ENCODE measurements at places on chromosomes 7 and 10.

GRCh38 chr7:118005026-118005425 is 131.8 kb upstream of the CTTNBP2 start:
- DNase-seq = no peak

- no peak for DNase-seq
These were observed 10.8 kb upstream of the IFRD1 start for GRCh38 chr7:112439476-112439875.

DNA sequence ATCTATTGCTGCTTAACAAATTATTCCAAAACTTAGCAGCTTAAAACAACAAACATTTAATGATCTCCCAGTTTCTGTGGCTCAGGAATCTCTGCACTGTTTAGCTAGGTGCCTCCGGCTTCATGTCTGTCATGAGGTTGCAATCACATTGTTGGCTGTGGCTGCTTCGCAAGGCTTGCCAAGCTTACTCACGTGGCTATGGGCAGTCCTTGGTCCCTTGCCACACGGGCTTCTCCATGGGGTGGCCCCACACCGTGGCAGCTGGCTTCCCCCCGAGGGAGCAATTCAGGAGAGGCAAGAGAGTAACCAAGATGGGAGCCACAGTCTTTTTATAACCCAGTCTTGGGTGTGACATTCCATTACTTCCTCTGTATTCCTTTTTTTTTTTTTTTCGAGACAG is 67.4 kb downstream of the NEURL1 start:
- DNase-seq = no peak

GRCh38 chr7:144659211-144659610 is 176.6 kb downstream of the TPK1 start:
- no peak for DNase-seq

- DNase-seq = no peak
These were observed 2.8 kb downstream of the MPP7 start for GRCh38 chr10:28300027-28300426.

DNA sequence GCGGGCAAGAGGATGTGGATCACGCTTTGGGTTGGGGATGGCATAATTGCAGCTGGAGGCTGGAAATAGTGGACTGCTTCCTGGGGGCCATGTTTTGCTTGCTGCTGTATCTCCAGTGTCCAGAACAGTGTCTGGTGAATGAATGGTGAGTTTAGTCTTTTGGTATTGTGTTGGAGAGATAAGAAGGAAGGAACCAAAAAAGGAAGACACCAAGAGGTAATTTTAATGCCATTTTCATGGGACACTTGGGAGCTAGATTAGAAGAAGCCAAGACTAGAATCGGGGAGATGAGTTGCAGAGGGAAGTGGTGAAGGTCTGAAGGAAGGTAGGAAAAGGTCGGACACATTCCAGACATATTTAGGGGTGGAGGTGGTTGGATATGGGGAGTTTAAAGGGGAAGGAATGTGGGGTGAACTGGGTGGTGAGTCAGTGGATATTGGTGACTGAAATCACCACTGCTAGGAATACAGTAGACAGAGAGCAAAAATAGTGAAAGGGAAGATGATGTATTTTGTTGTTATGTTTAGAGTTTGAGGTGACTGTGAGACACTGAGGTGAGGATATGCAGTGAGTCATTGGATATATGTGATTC is 76.7 kb downstream of the CCNY start:
- no peak for DNase-seq
